Hepatocyte (in vitro differentiated cells): ENCODE measurements at places on chromosomes 13 and 19. TPM values are rescaled to one million over a fixed set of nuclear protein-coding genes. Genes with fewer than 3 reads are reported as not detected.

- peak; percentile 42 for DNase-seq
These were observed 70.6 kb upstream of the SERP2 start for GRCh38 chr13:44302940-44303575.

DNA sequence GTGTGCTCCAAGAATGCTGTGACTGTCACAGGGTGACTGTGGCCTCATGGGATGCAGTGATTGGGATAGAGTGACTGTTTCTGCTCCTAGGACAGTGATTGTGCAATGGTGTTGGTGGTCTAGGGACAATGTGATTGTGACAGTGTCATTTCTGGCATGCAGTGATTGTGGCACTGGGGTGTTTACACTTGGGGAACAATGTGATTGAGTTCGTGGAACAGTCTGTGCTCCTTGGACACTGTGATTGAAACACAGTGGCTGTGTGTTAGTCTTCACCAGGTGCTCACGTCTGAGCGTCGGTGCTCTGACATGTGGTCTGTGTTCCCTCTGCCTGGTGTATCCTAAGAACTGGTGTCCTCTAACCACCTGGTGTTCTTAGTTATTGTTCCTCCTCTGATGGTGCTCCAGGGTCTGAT is 1.7 kb downstream of the PDE4A start:
- DNase-seq: peak; percentile 2

- peak; percentile 13 for DNase-seq
These were observed 136.9 kb upstream of the SPRY2 start for GRCh38 chr13:80477661-80478443.

- DNase-seq: no peak
These were observed 295.0 kb downstream of the ZNF536 start for GRCh38 chr19:30667227-30667626.

DNA sequence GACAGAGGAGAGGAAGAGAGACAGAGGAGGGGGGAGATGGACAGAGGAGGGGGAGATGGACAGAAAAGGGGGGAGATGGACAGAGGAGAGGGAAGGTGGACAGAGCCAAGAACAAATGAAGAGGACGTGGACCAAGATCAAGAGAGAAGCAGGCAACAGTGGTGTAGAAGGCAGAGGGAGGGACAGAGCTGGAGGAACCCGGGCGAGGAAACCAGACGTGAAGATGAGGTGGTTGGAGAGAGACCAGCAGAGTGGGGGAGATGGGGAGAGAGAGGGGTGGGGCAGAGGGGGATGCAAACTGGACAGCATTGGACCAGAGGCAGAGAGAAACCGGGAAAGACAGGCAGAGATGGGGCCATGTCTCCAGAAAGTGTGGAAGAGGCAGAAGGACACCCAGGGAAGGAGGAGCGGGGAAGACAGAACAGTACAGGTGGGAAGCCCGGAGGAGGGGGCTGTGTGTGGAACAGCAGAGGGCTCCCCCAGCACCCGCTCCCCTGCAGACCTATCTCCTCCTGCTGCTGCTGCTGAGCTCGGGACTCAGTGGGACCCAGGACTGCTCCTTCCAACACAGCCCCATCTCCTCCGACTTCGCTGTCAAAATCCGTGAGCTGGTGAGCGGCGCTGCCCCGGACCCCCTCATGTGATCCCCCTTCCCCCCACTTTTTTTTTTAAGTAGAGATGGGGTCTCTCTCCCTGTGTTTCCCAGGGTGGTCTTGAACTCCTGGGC is 1.3 kb downstream of the FLT3LG start:
- no peak for DNase-seq

DNA sequence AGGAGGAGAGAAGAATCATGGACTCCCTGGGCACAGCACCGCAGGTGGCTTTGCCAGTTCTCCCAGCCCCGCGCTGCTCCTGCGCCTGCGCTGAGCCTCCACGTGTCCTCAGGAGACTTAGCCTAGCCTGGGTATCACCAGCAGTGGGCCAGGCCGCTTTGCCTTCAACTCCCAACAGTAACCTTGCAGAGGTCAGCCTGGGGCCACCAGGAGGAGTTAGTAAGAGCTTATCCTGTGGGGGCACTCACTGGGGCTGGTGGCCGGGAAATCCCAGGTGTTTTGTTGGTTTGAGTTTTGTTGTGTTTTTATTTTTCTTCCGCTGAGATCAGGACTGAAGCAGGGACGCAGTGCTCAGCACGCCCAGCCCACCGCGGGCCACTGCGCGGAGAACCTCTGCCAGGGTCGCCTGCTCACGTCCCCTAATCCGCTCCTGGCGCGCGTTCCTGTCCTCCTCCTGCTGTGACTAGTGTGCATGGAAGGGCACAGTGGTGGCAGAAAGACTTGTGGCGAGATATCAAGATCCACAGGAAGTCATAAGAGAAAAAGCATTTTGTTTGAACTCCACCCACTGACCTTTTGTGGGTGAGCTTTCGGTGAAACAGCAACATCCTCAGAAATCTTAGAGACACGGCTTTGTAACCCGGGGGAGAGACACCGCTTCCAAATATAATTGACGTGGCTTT is 207.4 kb upstream of the RFC3 start:
- DNase-seq: no peak

GRCh38 chr13:28451482-28452217 is 43.3 kb downstream of the FLT1 start:
- no peak for DNase-seq

DNA sequence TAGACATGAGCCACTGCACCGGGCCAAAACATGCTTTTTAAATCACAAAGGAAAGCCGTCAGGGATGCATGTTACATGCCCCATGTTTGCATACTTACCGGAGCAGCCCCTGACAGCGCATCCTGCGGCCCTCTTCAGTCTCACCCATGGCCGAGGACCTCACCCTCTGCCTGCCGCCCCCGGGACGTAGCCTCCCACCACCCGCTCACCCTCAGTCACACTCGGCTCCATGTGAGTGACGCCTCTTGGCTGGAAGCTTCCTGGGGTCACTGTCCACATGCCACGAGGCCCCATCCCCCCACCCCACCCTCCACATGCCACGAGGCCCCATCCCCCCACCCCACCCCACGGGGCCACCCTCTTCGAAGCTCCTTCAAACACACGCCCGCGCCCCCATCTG is 46.1 kb upstream of the SPACA7 start:
- no peak for DNase-seq

The FAM124A gene
- polyA plus RNA-seq: 1.7 TPM in 1 of 2 replicates, not detected in the other

The KLK14 gene
- not detected in 2 replicates for polyA plus RNA-seq

The TMIGD2 gene
- polyA plus RNA-seq: 0.55 TPM in 1 of 2 replicates, not detected in the other

The VN1R2 gene
- polyA plus RNA-seq: 0.65 TPM in 1 of 2 replicates, not detected in the other
